ENCODE measurements at places on chromosomes 1 and 21.

DNA sequence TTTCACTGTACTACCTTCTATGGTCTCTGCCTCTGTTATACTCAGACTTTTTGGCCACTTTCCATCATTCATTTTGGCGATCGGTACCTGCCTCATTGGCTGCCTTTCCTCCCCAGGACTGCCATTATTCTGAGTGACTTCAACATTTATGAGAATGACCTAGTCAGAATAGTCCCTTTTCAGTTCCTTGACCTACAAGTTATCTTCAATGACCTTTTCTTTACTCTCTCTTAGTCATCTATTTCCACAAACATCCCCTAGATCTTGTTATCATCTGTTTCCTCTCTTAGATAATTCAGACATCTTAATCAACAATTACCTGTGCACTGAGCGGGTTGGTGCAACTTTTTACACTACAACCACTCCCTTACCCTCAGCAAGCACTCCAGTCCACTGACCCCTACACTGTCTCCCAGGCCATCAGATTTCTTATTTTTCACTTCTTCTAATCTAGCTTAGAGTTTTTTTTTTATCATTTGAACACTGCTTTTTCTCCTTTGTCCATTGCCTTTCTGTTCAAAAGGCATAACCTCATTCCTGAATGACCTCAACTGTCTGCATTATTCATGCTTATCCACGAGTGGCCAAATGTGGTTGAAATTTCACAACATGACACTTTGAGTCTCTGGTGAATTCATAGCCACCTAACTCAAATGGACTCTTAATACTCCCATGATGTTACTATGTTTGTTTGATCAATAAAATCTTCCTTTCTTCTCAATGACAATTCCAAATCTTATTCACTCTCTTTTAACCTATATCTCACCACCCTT lies 112.7 kb downstream of the HMCN1 start:
- DNase-seq, result no peak

GRCh38 chr1:193060938-193061337 lies 1.5 kb downstream of the RO60 start:
- DNase-seq, result no peak

DNA sequence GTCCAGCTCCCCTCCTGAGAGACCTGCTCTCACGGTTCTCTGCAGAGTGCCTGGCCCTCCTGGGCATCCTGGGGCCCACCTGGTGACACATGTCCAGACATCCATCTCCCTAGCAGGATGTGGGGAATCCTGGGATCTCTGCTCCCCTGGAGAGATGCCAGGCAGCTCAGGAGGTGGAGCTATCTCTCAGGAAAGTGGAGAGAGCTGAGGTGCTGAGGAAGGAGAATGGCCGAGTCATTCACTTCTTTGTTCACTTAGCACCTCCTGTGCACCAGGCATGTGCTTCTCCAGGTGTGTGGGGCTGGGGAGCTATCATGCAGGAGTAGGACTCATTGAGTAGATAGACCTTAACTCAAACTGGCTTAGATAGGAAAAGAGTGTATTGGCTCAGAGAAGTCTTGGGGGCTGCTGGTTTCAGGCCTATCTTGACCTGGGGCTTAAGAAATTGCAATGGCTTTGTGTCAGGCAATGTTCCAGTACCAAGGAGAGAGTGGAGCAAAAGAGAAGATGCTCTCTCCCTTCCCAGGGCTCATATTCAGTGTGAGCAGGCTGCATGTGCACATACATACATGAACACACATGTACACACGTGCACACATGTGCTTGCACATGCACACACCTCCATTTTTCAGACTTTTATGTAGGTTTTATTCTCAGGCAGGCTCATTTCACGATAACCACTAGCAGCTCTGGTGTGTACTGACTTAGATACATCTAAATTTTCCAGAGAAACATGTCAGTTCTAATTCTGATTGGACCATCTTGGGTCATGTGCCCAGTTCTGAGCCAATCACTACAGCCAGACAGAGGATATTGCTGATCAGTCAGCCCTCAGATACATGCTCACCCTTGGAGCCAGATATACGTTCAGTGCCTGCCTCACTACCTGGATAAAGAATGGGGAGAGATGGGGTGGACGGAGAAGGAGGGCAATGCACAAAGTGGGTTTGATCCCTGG lies 437.6 kb downstream of the PTPRU start:
- no peak for DNase-seq

- DNase-seq, result no peak
Observed at GRCh38 chr1:58251430-58252073, 295.0 kb downstream of the OMA1 start.

GRCh38 chr1:200793677-200794076 lies 55.0 kb downstream of the CAMSAP2 start:
- no peak for DNase-seq

GRCh38 chr1:213931836-213932235 lies 55.9 kb upstream of the PROX1 start:
- DNase-seq, result no peak

- DNase-seq, result no peak
Observed at GRCh38 chr1:183039985-183040447, 16.8 kb downstream of the LAMC1 start.

DNA sequence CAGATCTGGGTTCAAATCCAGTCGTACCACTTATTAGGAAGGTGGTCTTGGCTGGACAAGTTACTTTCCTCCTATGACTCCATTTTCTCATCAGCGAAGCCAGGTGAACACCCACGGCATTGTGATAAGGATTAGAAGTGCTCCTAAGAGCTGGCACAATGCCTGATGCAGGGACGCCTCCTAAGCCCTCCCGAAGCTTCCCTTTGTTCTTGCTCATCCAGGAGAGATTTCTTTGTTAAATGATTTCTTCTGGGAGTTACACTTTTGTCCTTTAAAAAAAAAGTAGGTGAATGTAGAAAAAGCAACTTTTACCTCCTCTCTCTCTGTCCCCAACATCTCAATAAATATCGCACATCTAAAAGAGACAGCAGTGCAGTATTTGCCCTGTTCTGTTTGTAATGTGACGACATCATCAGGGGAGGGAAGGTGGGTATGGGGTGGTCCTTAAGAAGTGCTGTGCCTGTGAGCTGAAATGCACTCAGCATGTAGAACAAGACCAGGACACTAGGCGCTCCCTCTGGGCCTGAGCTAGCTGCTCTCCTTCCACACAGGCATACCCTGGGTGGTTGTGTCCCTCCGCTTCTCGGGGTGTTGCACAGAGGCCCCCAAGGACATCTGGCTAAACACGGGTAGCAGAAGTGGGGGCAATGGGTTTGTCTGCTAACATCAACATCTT lies 43.9 kb downstream of the SUSD4 start:
- no peak for DNase-seq

DNA sequence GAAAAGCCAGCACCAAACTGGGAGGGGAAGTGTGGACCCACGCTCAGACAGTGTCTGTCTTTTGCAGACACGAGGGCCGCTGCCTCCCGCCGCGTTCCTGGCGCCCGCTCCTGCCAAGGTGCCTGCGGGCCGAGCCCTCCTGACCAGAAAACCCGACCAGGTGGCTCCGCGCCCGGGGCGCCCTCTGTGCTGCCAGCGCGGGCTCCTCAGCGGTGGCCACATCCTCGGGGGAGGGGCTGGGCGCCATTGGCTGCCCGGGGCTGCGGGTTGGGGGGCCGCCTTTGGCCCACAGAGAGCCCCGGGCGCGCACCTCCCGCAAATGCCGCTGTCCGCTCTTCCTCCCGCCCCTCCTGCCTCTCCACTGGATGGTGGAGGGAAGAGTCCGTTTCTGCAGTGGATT lies 22.4 kb upstream of the TRNAU1AP start:
- no peak for DNase-seq

Measured in activated T-cell treated with anti-CD3 and anti-CD28 coated beads, Interleukin-2, amount 50 U/mL, for 48 hours (primary cell).